Fibroblast of gingiva (primary cell): ENCODE measurements at places on chromosomes 2 and 18.

GRCh38 chr2:223856021-223856420 is 18.6 kb upstream of the AP1S3 start:
- no peak for DNase-seq

DNA sequence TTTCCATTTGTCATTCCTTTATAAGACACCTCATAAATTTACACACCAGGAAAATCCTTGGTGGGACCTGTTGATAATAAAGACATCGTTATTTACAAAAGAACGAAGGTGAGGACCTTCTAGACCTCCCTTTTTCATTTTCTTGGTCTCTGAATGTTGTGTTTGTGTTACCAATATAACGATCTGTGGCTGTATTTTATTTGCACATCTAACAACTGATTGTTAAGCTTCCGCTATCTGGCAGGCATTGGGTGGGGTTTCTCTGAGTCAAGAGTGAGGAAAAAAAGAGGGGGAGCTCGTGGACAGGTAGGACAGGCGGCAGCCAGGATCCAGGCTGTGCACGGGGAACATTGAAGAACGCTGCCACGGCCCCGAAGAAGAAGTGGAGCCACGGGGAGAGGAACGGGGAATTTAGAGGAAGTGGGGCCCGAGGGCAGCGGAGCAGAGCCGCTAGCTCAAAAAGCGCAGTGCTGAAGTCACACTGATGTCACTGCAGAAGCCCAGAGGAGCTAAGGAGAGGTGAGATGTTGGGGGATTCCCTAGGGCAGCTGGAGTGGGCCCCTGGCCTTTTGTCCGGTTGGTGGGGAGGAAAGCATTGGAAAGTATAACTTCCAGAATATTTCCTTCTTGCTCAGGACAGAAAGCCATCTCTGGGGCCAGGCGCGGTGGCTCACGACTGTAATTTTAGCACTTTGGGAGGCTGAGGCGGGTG is 20.9 kb upstream of the DNMT3A start:
- no peak for DNase-seq

DNA sequence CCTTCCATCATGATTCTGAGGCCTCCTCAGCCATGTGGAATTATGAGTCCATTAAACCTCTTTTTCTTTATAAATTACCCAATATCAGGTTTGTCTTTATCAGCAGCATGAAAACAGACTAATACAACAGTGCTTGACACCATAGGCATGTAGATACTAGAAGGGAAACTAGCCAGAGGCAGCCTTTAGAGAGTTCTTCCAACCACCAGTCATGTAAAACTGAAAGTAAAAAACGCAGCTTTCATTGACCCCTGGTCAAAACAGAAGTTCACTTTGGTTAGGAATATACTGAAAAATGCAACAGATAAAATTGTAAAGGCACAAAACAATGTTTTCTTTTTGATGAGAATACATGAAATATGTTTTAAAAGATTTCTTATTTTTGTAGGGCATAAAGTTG is 122.8 kb upstream of the L3MBTL4 start:
- no peak for DNase-seq

DNA sequence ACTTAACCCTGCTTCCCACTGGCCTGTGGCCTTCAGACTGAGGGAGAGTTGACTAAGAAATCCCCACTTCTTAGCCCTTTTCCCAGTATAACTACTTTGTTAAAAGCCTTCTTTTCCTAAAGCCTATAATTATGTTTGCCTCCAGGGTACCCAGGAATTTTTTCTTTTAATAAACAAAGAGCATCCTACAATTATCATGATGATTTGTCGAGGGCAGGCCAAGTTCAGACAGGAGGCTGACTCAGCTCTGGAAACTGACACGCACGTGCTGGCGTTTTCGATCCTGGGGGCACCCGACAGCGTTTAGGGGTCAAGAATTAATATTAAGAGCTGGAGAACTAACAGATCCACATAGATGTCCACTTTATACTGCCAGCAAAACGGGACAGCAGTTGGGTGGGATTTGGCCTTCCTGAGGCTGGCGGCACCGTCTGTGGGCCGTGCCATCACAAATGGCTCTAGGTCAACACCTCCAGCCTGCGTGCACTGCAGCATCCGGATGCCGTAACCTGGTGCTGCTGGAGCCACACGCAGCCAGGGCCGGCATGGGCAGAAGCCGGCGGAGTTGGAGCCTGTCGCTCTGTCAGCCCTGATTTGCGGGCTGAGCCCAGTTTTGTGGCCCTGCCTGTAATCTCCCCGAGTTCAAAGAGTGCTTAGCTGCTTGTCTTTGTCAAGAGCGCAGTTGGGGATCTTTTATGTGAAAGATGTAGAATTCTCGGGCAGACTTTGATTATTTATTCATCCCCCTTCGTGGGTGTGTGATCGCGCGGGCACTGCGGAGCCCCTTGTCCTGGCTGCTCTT is 191.0 kb downstream of the GLI2 start:
- no peak for DNase-seq

DNA sequence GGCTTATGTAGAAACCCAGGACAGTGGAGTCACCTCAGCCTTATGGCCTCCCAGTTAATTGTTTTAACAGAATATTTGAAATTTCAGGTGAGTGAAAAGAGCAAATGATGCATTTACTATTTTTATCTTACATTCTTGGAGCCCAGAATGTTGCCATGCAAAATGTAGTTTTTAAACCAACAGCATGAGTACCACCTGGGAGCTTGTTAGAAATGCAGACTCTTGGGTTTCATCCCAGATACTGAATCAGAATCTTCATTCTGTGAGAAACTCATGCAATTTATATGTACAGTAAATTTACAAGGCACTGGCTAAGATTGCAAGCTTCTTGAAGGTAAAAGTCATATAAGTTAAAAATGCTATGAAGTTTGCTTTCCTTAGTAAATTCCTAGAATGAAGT is 654.5 kb upstream of the CDH2 start:
- DNase-seq = peak; percentile 32

DNA sequence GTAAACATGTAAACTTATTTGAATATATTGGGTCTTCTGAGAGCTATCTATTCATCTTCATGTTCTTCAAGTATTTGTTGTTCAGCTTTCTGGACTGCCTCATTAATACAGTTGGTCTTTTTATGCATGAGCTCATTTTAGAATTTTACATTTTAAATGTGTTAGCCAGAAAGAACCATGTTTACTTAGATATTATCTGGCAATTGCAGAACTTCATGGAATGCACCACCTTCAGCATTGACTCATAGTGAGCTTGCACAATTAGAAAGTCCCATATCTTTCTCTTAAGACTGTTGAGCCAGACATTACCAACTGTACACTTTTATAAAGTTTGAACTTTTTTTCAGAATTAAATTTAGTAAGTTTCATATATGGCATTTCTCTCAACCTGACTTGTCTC is 536.7 kb downstream of the RIT2 start:
- DNase-seq = no peak

DNA sequence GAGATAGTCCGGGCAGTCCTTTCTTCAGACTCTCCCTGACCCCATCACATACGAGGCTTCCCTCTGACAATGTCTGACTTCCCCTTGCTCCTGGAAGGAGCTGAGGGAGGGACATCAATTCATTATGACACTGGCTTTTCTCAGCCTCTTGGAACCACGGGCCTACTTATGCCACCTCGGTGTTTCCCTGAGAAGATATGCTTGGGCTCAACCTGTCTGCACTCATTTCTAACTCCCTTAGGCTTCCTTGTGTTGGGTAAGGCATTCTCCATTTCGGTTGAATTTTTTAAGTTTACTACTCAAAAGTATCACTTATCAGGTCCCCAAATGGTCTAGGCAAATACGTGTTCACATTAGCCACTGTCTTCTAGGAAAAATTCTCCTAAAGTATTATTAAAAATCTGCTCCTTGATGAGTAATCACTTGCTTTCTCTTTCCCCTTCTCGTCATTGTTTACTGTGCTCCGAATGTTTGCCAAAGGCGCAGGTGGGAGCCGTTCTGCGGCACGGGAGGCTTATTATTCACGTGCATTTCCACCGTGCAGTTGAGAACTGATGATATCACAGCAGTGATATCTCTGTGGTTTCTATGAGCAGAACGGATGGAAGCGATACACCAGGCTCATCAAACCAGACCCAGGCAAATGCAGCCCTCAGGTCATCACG is 33.1 kb downstream of the ARL4C start:
- no peak for DNase-seq

DNA sequence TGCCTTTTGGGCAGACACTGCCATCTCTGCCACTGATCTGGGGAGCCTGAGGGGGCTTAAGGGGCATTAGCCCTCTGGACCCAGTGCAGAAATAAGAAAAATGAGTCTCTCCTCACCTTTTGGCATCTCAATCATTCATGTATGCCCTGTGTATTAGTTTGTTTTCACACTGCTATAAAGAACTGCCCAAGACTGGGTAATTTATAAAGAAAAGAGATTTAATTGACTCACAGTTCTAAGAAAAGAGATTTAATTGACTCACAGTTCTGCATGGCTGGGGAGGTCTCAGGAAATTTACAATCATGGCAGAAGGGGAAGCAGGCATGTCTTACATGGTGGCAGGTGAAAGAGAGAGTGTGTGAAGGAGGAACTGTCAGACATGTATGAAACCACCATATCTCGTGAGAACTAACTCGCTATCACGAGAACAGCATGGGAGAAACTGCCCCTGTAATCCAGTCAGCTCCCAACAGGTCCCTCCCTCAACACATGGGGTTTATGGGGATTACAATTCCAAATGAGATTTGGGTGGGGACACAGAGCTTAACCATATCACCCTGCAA is 21.5 kb downstream of the GKN2 start:
- DNase-seq = no peak

GRCh38 chr2:183112577-183112976 is 11.7 kb upstream of the NUP35 start:
- no peak for DNase-seq

DNA sequence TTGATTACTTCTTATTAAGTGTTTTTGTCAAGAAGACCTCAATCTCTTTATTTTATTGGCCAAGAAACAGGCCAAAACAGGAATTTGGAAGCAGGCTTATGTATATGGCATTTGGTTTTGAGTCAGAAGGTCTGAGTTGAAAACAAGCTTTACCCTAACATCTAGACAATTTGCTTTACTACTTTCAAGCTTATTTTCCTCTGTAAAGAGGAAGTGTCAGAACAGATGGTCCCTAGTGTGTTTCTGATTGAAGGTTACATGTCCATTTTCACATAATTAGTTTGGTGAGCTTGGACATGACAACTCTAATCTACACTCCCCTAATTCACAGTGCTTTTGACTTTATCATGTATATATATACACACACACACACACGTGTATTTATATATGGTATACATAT is 19.8 kb upstream of the MAP4K4 start:
- DNase-seq = no peak

GRCh38 chr18:63823516-63824219 is 48.5 kb downstream of the SERPINB7 start:
- peak; percentile 25 for DNase-seq

DNA sequence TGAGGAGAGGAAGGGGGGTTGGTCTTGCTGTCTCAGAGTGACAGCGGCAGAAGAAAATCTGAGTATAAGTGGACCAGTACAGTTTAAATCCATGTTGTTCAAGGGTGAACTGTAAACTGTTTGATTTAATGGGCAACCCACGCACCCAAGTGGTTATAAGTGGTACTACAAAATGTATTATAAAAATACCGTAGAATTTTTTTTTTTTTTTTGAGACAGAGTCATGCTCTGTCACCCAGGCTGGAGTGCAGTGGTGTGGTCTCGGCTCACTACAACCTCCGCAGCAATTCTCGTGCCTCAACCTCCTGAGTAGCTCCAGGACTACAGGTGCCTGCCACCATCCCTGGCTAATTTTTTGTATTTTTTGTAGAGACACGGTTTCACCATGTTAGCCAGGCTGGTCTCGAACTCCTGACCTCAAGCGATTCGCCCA is 2.1 kb upstream of the CHCHD5 start:
- DNase-seq = peak; percentile 57

DNA sequence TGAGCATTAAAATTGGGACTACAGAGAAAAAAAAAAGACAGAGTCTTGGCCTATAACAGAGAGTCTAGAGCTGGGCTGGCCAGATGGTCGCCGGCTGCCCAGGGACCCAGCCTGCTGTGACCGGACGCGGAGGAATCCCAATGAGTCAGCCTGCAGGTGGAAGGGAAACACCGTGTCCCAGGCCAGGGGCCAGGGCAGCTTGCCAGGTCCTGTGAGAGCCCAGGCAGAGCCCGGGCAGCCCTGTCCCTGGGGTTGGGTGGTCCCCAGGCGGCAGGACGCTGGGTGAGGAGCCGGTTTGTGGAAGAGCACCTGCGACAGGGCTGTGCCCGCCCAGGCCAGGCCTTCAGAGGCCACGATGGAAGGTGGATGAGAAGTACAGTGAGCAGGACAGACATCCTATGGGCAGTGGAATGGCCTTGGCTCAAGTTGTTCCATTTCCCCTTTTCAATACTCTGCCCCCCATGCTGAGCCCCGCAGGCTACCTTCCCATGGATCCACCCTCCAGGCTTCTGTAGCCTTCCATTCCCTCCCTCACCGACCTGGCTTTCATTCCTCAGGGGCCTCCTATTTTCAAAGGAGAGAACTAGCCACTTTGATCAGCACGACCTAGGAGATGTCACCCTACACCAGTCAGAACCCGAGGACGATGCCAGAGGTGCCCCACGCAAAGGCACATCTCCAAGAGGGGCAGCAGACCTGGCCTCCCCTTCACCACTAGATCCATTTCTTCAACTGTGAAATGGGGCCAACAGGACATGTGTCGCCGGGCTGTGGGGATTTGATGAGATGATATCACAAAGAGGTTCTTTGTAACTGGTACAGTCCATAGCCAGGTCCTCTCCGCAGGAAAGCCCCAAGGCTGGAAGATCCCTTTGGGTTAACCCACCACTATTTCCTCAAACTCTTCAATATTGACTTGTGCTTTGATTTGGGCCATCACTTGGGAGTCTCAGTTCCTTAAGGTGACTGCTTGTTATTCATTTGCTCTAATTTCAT is 87.5 kb downstream of the POLR1A start:
- no peak for DNase-seq

GRCh38 chr2:198471291-198471690 is 666.9 kb downstream of the PLCL1 start:
- DNase-seq = no peak

GRCh38 chr2:30666266-30666874 is 140.9 kb downstream of the CAPN13 start:
- peak; percentile 91 for DNase-seq

DNA sequence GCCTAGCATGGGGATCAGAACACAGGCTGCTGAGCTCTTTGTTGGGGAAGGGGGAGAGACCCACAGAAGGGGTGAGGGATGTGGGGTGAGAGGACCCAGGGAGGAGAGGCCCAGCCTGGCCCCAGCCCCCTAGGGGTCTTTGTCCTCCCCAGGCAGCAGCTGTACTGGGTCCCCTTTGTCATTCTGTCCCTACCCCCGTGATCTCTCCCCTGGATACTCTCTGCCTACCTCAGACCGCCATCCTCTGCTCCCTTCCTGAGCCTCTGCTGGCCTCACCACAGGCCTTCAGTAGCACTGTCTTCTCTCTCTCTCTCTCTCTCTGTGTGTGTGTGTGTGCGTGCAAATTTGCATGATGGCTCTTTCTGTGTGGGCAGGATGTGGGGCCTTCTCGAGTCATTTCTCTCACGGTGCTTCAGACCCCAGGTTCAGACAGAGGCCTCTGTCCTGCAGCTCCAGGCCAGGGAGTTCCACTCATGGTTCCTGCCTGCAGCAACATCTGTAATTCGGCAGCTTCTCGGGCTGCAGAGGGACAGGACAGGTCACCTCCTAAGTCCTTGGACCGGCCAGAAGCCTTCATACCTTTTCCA is 1.4 kb downstream of the PSD4 start:
- DNase-seq = no peak
